ENCODE measurements at places on chromosomes 3 and 15.

DNA sequence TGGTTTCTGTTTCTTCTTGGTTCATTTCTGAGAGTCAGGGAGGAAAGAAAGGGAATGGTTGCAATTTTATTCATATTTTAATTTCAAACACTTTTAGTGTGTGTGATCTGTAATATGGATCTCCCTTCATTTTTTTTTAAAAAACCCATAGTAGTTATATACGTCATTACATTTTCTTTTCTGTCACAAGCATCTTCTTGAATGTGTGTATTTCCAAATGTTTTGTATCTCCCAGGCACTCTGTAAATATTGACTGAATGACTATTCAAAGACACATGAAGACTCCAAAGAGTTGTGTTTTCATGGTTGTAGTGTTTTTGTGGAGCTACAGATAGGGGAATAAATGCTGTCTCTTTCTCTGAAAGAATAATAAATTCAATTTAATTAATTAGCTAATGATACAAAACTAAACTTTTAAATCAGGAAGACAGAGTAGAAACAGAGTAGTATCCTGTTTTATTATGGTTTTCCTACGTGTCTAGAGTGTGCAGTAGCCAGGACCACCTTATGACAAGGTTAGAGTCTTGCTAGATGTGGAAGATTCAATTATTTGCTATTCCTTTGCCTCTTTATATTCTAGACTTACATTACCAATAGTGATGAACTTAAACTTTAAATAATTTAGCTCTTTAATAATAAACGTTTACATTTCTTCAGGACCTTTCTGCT lies 35.5 kb downstream of the NECTIN3 start:
- DNase-seq = no peak

DNA sequence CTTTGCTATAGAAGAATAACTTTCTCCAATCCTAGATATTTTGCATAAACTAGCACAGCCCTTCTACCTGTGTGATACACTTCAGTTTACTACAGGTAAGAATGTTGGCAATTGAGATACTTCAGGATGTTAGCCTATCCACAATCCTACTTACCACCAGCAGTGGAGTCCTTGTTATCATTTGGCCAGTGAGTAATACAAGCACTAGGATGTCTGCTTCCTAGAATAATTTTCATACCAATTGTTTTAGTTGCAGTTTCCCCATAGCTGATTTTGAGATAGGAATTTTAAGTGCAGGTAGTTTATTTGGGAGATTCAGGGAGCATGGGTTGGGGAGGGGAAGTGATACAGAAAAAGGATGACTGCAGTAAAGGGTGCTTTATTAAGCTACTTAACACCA lies 147.2 kb downstream of the EPHA6 start:
- no peak for DNase-seq

DNA sequence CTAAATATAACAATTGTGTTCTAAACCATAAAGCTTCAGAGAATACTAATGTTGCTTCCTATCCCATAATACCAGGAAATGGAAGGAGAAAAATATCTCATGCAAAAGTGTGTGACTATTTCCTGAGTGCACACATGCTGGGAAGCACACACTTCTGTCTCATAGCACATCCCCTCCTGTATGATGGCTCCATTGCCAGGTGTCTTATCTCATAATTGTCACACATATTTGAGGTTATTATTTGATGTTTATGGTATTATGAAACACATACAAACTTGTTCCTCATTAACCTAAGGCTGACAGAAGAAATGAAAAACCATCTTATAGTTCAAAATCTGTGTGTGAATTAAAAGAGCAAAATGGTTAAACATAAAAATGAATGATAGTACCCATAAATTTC lies 65.4 kb downstream of the SERP1 start:
- no peak for DNase-seq

- no peak for DNase-seq
Observed at GRCh38 chr15:47725906-47726305, 8.6 kb downstream of the SEMA6D start.

DNA sequence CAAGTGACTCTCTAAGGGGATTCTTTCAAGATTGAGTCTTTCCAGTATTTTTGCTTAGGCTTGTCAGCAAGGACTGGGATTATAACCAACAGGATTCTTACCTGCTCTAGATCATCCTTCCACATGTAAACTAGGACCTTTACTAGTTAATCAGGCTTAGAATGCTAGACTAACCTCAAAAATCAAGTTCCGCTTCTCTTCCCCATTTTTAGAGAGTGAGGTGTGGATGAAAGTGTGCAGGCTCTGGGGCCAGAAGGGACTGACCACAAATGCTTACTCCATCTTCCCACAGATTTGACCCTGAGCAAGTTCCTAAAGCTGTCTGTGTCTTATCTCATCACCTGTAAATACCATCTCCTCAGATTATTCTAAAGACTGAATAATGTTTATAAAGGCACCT lies 89.5 kb upstream of the IL12A start:
- no peak for DNase-seq

DNA sequence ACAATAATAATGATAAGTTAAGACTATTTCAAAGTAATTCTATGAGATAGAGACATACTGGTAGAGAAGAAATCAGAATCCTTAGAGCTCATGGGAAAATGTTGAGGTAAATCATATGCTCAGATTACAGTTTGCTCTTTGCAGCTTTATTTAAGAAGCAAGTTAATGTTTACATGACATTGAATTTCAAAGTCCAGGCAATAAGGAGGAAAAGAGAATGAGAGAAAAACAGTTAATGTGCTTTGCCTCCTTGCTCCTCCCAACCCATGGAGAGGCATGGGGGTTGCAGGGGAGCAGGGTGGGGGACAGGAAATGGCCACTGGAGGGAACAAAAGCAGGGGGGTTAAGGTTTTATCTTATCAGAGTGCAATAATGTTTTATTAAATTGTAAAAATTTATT lies 42.2 kb upstream of the ZBTB38 start:
- DNase-seq = no peak

DNA sequence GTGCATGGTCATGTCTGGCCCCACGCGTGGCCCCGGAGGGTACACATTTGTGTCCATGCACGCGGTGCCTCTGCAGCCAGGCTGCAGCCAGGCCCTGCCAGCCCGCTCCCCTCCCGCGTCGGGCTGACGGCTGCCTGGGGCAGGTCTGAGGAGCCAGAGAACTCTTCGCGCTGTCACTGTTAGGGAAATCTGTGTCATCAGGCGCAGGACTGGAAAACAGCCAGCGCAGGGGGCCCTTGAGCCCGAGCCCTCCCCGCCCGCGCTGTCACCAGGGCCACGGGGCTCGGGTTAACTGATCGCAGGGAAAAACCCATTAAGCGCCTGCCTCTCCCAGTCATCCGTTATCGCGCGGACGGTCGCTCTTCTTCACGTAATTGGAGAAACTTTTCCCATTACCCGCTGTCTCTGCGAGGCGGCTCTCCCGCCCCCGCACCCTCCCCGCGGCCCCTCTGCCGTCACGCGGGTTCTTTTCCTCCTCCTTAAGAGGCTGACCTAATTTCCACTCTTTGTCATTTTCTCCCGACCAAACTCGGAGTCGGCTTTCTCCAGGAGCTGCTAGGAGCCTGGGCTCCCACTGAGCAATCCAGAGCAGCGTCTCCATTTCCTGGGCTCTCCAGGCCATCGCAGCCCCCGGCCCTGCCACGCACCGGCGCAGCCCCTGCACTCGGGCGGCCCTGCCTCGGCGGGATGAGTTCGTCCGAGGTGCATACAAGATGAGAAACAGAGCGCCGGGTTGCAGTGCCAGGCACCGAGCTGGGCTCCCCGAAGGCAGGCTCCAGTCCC lies 57.5 kb upstream of the PRR23E start:
- no peak for DNase-seq

- no peak for DNase-seq
Observed at GRCh38 chr15:66886241-66886675, 179.1 kb upstream of the SMAD3 start.

- no peak for DNase-seq
Observed at GRCh38 chr3:17336291-17336690, 406.1 kb downstream of the TBC1D5 start.

GRCh38 chr3:104214937-104215336 lies 1151.8 kb upstream of the ALCAM start:
- DNase-seq = no peak

DNA sequence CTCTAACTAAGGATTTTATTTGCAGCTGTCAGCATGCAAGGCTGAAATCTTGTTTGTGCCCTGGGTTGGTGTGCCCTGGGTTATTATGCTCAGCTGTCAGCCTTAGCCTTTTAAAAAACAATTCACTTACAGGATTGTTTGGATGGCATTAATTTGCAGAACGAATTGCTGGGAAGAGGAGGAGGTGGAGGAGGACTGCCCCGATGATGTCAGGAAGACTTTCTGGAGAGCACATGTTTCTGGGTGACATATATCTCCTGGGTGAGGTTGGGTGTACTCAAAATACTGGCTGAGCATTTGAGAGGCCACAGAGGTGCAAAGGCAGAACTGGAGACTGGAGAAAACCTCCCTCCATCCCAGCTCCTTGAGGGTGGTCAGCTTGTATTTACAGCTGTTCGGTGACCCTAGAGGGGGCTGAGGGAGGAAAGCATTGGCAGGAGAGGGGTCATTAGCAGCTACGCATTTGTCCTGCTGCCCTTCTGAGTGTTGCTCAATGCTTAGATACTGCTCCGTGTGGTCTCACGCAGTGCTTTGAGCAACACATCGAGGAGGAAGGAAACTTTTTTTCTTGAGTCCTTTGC lies 59.8 kb upstream of the PSMD6 start:
- DNase-seq = no peak

DNA sequence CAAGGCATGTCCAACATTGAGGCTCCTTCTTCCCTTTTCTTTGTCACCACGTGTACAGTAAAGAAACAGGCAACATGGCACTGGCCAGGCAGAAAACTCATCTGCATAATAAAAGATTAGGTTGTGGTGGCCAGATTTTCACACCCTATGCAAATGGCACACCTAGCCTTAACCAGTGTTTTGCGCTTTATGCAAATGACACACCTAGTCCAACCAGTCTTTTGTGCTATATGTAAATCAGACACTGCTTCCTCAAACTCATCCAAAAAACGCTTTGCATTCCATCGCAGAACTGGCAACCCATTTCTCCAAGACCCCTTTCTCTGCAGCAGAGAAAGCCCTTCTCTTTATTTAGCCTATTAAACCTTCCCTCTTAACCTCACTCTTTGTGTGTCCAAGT lies 109.1 kb downstream of the ZNF385D start:
- no peak for DNase-seq

DNA sequence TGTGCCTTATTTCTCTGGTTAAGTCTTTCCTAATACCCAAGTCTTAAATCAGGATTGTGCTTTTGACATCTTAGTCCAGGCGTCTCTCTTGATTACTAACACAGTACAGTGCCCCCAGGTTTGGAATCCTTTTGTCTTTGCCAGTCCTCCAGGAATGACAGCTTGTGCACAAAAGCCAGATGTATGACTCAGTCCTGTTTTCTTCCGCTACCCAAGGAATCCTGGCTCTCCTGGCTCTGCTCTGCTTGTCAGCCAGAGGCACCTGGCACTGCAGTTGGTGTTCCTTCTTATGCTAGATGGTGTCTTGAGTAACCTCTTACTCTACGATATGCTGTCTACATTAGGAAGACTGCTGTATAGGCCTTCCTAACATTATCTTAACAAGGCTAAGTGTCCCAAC lies 728.2 kb upstream of the NECTIN3 start:
- no peak for DNase-seq

GRCh38 chr3:124705552-124705951 lies 24.7 kb upstream of the UMPS start:
- DNase-seq = no peak

- DNase-seq = no peak
Observed at GRCh38 chr3:149600634-149601033, 57.2 kb downstream of the WWTR1 start.

DNA sequence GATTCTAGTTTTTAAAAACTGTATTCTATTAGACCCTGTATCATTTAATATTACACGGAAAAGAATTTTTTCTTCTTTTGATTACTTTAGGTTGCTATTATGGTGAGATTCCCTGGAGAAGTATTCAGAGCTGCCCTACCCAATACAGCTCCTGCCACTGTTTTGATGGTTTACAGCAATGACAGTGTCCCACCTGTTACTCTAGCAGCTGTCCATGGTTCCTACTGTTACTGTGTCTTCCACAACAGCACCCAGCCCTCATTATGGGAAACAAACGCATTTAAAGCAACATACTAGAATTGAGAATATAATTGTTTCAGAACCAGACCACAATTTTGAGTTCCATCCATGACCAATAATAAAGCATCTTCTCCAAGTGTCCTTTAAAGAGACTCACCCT lies 450.7 kb downstream of the SHQ1 start:
- no peak for DNase-seq

Data from cortex of kidney (tissue), 1 donor.